ENCODE measurements at places on chromosomes 16 and 17.

DNA sequence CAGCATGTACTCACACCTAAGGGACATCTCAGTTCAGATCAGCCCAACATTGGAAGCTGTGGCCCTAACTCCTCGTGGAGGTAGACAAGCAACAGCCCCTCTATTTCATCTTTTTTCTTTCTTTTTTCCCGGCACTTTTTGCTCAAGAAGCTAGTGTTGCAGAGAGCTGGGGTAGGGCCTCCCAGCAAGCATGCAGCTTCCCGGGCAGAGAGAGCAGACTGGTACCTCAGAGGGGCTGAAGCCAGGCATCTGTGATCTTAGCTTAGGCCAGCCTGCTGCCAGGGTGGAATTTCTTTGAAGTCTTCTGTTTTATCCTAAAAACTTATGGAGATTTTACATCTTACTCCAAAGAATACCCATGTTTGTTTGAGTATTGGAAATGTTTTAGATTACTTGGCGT is 195.4 kb downstream of the C16orf95 start:
- no peak overlapping the region for H3K4me3 ChIP-seq
- no peak overlapping the region for H3K27ac ChIP-seq
- H3K36me3 ChIP-seq, result no peaks in the 10 kb centered on the region
- DNase-seq, result no peak

GRCh38 chr17:37826497-37827430 is 81.9 kb upstream of the HNF1B start:
- H3K36me3 ChIP-seq, result no peaks in the 10 kb centered on the region
- no peaks in the 10 kb centered on the region for H3K27me3 ChIP-seq
- peak overlapping the region; percentile 53 for H3K27ac ChIP-seq
- no peak overlapping the region for H3K4me3 ChIP-seq
- peaks cover 65% of the 10 kb centered on the region for H3K4me1 ChIP-seq

DNA sequence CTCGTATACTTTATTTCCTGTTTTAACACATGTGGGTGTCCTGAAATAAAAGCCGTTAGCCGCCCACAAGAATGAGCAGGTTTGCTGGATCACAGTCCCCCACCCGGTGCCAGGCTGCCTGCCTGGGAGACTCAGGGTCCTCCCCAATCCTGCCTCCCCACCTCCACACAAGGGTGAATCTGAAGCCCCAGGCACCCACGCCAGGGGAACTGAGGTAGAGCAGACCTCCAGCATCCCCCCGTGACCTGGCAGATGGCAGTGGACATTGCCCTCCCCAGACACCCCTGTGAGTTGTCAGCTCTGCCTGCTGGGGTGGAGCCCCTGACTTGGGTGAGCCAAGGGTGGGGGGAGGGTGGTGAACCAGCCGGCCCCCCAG is 114.8 kb downstream of the METRNL start:
- peaks cover 14% of the 10 kb centered on the region for H3K4me1 ChIP-seq
- no peak overlapping the region for H3K27ac ChIP-seq
- H3K27me3 ChIP-seq, result no peaks in the 10 kb centered on the region
- no peak overlapping the region for H3K4me3 ChIP-seq
- DNase-seq, result peak; percentile 14

DNA sequence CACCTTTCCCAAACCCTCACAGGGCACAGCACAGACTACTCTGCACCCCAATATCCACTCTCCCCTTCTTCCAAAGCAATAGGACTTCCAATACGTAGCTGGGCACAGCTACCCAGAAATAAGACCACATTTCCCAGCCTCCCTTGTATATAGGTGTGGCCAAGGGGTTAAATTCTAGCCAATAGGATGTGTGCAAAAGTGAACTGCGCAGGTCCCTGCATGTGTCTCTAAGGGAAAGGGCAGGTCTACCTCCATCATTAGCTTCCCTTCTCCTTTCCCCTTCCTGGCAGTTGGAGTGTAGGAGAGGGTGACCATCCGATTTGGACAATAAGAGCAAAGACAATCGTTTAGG is 25.5 kb upstream of the SNN start:
- no peak overlapping the region for H3K27ac ChIP-seq
- H3K4me1 ChIP-seq, result peaks cover 8% of the 10 kb centered on the region
- no peaks in the 10 kb centered on the region for H3K27me3 ChIP-seq
- H3K4me3 ChIP-seq, result no peak overlapping the region
- DNase-seq, result no peak

- DNase-seq, result no peak
- H3K4me3 ChIP-seq, result no peak overlapping the region
- peaks cover 15% of the 10 kb centered on the region for H3K4me1 ChIP-seq
- no peaks in the 10 kb centered on the region for H3K27me3 ChIP-seq
- H3K27ac ChIP-seq, result no peak overlapping the region
- peaks cover 11% of the 10 kb centered on the region for H3K36me3 ChIP-seq
Observed at GRCh38 chr17:4849011-4849536, 15.9 kb downstream of the MINK1 start.

DNA sequence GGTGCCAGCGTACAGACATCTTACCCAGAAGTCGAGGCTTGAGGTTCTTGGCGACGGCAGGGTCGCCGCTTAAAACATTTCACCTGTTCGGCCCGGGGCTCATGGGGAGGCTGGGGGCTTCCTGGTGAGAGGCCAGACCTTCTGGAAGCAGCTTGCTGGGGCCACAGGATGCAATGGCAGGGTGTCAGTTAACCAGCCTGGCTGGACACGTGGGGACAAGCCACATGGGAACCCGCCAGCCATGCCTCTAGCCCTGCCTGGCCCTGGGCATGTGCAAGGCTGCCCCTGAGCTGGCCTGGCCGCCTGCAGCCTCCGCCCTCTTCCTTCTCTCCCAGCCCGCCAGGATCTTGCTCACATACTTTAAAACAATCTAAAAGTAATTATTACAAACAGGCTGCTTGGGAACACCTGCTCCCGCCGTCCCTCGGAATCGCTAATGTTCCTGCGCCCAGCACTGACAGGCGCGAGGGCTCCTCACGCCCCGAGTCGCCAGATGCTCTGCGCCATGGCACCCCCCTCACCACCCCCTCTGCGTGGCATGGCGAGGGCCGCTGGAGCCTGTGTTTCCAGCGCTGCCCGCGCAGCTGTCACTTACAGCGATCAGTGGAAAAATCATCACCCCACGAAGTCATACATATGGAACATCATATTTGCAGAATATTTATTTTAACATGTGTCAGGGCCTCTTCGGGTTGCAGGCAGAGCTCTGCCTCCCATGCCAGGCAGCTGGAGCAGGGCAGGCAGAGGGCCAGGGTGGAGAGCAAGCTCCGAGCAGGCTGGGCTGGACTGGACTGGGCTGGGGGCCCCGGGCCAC is 188.7 kb upstream of the GSE1 start:
- peak; percentile 12 for DNase-seq
- H3K27me3 ChIP-seq, result peaks cover 18% of the 10 kb centered on the region
- H3K27ac ChIP-seq, result no peak overlapping the region
- H3K4me1 ChIP-seq, result no peaks in the 10 kb centered on the region
- H3K4me3 ChIP-seq, result no peak overlapping the region

DNA sequence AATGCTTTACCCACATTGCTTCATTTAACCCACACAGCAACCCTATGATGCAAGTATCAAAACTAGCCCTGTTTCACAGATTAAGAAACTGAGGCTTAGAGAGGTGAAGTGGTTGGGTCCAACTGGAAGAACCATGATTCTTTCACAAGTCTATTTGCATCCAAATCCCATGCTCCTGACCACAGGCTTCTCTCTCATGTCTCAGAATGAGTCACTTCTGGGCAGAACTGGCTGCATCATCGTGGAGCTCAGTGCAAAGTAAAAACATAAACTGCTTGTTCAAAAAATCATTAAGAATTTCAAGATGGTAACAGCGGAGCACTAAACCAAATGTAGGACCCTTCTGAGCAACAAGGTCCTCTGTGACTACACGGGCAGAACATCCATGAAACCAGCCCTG is 20.2 kb upstream of the CES1 start:
- no peak overlapping the region for H3K27ac ChIP-seq
- no peak for DNase-seq
- H3K36me3 ChIP-seq, result no peaks in the 10 kb centered on the region
- H3K4me3 ChIP-seq, result no peak overlapping the region
- peaks cover 13% of the 10 kb centered on the region for H3K27me3 ChIP-seq
- no peaks in the 10 kb centered on the region for H3K4me1 ChIP-seq

- H3K36me3 ChIP-seq, result no peaks in the 10 kb centered on the region
- H3K27ac ChIP-seq, result no peak overlapping the region
Observed at GRCh38 chr16:20613481-20614185, 37.5 kb upstream of the ACSM2B start.

DNA sequence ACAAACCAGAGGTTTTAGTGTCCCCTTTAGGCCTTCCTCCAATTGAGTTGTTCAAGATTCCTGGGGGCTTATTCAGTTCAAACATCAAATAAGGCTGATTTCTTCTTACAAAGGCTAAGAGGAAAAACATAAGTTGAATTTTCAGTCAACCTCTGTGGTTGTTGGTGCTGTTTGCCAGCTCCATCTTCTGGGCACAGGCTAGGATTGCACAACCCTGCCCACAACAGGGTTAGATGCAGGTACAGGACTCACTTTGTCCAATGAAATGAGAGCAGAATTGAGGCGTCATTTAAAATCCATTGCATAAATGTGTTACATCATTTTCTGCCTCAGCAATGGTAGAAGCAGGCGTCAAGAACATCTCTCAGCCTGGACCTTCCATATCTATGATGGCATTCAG is 173.3 kb downstream of the PMP22 start:
- H3K4me1 ChIP-seq, result no peaks in the 10 kb centered on the region
- DNase-seq, result no peak
- no peak overlapping the region for H3K27ac ChIP-seq
- H3K4me3 ChIP-seq, result no peak overlapping the region
- H3K27me3 ChIP-seq, result no peaks in the 10 kb centered on the region

- H3K27me3 ChIP-seq, result peaks cover 22% of the 10 kb centered on the region
- H3K4me1 ChIP-seq, result peaks cover 45% of the 10 kb centered on the region
- H3K4me3 ChIP-seq, result no peak overlapping the region
- H3K27ac ChIP-seq, result no peak overlapping the region
Observed at GRCh38 chr17:19752216-19753050, 4.3 kb upstream of the ALDH3A1 start.

- DNase-seq, result no peak
- H3K4me3 ChIP-seq, result no peak overlapping the region
- peaks cover 76% of the 10 kb centered on the region for H3K4me1 ChIP-seq
- H3K27me3 ChIP-seq, result no peaks in the 10 kb centered on the region
- H3K36me3 ChIP-seq, result peaks cover 25% of the 10 kb centered on the region
- H3K27ac ChIP-seq, result no peak overlapping the region
Observed at GRCh38 chr16:89345642-89346150, 128.2 kb downstream of the ZNF778 start.

DNA sequence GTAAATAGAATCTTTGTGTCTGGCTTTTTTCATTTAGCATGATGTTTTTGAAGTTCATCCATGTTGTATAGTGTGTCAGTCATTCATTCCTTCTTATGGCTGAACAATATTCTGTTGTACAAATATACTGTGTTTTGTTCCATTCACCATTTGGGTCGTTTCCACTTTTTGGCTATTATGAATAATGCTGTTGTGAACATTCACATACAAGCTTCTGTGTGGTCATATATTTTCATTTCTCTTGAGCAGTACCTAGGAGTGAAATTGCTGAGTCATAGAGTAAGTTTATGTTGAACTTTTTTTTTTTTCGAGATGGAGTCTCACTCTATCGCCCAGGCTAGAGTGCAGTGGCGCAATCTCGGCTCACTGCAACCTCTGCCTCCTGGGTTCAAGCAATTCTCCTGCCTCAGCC is 32.3 kb upstream of the TAOK1 start:
- H3K4me3 ChIP-seq, result no peak overlapping the region
- DNase-seq, result no peak
- no peaks in the 10 kb centered on the region for H3K27me3 ChIP-seq
- no peak overlapping the region for H3K27ac ChIP-seq
- no peaks in the 10 kb centered on the region for H3K36me3 ChIP-seq

DNA sequence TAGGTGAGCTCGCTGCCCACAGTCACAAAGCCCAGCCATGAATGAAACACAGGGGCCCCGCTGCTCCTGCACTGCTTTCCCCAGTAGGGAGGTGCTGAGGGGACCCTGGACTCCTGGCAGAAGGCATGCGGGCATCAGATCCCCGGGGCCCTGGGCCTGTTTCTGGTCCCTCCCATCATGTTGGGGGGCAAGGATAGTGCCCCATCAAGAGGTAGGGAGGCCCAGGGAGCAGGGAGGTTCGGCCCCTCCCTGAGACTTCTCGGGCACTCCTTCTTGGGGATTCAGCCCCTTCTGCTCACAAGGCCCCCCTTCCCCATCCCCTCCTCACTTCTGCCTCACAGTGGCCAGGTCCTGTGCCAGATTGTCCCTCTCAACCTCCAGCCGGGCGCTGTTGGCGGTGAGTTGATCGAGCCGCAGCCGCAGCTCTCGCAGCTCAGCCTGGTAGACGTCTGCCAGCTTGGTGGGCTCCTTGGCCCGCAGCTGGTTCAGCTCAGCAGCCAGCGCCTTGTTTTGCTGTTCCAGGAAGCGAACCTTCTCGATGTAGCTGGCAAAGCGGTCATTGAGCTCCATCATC is 515 bp downstream of the GFAP start:
- no peak overlapping the region for H3K27ac ChIP-seq
- H3K27me3 ChIP-seq, result peaks cover 34% of the 10 kb centered on the region
- no peak for DNase-seq
- H3K4me1 ChIP-seq, result peaks cover 13% of the 10 kb centered on the region

- peaks cover 25% of the 10 kb centered on the region for H3K27me3 ChIP-seq
- H3K4me1 ChIP-seq, result peaks cover 9% of the 10 kb centered on the region
- no peak overlapping the region for H3K4me3 ChIP-seq
- no peaks in the 10 kb centered on the region for H3K36me3 ChIP-seq
Observed at GRCh38 chr16:55367866-55368603, 44.0 kb downstream of the IRX6 start.

DNA sequence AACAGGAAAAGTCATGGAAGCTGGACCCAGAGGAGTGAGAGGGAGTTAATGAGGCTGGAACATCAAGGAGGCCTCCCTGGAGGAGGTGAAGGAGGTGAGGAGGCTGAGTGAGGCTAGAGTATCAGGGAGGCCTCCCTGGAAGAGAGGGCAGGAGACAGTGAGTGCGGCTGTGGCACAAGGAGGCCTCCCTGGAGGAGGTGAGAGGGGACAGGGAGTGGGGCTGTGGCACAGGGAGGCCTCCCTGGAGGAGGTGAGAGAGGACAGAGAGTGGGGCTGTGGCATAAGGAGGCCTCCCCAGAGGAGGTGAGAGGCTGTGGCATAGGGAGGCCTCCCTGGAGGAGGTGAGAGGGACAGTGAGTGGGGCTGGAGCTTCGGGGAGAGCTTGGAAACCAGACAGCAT is 5.5 kb downstream of the CAMKK1 start:
- peaks cover 2% of the 10 kb centered on the region for H3K36me3 ChIP-seq
- H3K4me3 ChIP-seq, result no peak overlapping the region
- no peak for DNase-seq

- no peak overlapping the region for H3K4me3 ChIP-seq
- H3K4me1 ChIP-seq, result no peaks in the 10 kb centered on the region
- H3K27me3 ChIP-seq, result no peaks in the 10 kb centered on the region
- no peak overlapping the region for H3K27ac ChIP-seq
- no peak for DNase-seq
- no peaks in the 10 kb centered on the region for H3K36me3 ChIP-seq
Observed at GRCh38 chr16:72164691-72165090, 7.3 kb downstream of the PMFBP1 start.

DNA sequence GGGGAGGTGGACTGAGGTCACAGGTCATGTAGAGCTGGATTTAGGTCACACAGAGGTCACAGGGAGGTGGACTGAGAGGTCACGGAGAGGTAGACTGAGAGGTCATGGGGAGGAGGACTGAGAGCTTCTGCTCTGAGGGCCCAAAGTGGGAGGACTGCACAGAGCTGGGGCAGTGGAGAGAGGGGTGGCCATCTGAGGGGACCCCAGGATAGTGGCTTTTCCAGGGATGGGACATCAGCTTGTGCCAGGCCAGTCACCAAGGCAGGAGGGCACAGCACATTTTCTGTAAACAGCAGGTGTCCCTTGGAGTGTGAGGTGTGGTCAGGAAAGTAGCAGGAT is 26.1 kb upstream of the JPT2 start:
- no peaks in the 10 kb centered on the region for H3K27me3 ChIP-seq
- H3K4me3 ChIP-seq, result no peak overlapping the region
- H3K4me1 ChIP-seq, result peaks cover 26% of the 10 kb centered on the region
- H3K27ac ChIP-seq, result no peak overlapping the region
